CD14-positive monocyte (primary cell): ENCODE measurements at places on chromosomes 12 and 14. TPM values are rescaled to one million over a fixed set of nuclear protein-coding genes. Genes with fewer than 3 reads are reported as not detected.

GRCh38 chr12:93127582-93128331, 198.7 kb upstream of the EEA1 start:
- peak; percentile 83 for DNase-seq

Gene RTN1
- polyA plus RNA-seq: 50.8 and 55.0 TPM in 2 replicates

- no peak for DNase-seq
These were observed 27.8 kb upstream of the BCDIN3D start for GRCh38 chr12:49870501-49871262.

GRCh38 chr12:117034249-117034648, 65.0 kb downstream of the TESC start:
- DNase-seq: no peak

- DNase-seq: peak; percentile 55
These were observed 375.0 kb downstream of the DPF3 start for GRCh38 chr14:72518809-72519377.

DNA sequence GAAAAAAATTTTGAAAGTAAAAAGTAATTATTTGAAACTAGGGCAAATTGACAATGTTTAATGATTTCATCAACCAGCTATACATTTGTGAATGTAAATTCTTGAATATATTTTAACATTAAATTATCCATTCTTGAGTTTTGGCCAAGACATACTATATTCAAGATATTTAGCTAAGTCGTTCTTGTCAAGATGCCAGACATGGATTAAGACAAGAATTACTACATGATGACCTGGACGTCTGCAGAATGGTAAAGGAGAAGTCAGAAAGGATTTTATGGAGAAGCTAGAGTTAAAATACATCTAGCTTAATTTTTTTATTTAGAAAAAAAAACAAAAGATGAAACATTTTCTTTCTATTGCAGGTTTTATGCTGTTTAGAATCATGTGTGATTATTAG, 255.8 kb downstream of the TMTC2 start:
- DNase-seq: no peak

- DNase-seq: no peak
These were observed 74.3 kb downstream of the ERGIC2 start for GRCh38 chr12:29306682-29307081.

DNA sequence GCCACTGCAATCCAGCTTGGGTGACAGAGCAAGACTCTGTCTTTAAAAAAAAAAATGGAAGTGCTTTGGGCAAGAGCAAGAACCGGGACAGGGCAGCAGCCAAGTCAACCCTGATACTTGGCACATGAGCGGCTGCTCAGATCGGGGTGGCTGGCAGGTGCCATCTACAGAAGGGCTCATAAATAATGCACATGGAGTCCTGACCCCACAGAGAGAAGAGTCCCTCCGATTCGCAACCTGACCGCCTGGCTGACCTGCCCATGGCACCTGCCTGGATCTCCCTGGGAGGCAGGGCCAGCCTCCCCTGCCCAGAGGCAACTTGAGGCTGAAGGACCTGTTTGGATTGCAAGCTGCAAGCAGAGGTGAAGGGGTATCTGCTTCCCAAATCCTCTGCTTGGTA, 9.6 kb upstream of the TMEM120B start:
- no peak for DNase-seq

Gene LMO3
- polyA plus RNA-seq: not detected

Gene E2F7
- polyA plus RNA-seq: not detected

Gene A2M
- polyA plus RNA-seq: not detected

Gene TAS2R10
- polyA plus RNA-seq: not detected

GRCh38 chr12:88298761-88299242, 156.7 kb downstream of the TMTC3 start:
- DNase-seq: no peak

GRCh38 chr14:25049568-25050268, at the start of gene STXBP6:
TSS of gene STXBP6 (minus strand) at chr14:25050147. CDS start at chr14:24974818, 75,329 bp downstream.
- DNase-seq: peak; percentile 32

Gene RPGRIP1
- polyA plus RNA-seq: 5.1 and 10.4 TPM in 2 replicates

Gene ESPL1
- polyA plus RNA-seq: 0.52 and 0.79 TPM in 2 replicates

Gene TMPRSS12
- not detected in 2 replicates for polyA plus RNA-seq

Gene LYZ
- 46,644 TPM for polyA plus RNA-seq

DNA sequence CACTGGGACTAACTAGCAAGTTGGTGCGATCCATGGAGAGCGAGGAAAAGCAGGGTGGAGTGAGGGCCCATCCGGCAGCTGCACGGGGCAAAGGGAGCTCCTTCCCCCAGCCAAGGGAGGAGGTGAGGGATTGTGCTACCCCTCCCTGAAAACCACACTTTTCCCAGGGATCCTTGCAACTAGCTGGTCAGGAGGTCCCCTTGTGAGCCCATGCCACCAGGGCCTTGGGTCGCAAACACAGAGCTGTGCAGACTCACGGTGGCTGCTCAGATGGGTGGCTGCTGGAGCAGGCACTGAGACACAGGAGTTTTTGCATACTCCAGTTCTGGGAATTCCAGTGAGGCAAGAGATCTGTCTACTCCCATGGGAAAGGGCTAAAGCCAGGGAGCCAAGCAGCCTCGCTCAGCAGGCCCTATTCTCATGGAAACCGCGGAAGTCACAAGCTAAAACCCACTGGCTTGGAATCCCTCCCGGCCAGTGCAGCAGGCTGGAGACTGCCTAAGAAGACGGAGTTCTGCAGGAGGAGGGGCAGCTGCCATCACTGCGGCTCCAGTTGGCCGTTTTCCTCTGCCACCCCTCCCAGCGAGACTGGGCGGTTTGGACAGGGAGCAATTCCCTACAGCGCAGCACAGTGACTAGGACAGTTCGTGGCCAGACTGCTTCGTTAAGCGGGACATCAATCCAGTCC, 10.9 kb upstream of the ZNF705A start:
- no peak for DNase-seq

DNA sequence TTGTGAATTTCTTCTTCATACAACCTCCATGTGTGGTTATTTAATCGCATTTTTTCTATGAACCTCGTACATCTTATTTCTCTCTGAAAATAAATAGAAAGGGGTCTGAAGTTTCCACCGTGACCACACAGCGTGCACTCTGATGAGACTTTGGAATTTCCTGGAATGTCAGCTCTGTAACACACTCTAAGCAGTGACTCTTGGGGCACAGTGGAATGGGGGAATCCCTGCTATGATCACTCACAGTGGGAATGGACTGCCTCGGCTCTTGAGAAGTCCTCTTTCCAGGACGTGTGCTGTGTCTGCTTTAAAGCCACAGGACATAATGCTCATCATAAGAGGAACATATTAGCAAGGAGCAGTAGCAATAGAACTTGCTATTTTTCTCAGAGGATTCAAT, 416.2 kb downstream of the EGLN3 start:
- DNase-seq: no peak

Gene LIN52
- 2.2 and 2.9 TPM in 2 replicates for polyA plus RNA-seq

DNA sequence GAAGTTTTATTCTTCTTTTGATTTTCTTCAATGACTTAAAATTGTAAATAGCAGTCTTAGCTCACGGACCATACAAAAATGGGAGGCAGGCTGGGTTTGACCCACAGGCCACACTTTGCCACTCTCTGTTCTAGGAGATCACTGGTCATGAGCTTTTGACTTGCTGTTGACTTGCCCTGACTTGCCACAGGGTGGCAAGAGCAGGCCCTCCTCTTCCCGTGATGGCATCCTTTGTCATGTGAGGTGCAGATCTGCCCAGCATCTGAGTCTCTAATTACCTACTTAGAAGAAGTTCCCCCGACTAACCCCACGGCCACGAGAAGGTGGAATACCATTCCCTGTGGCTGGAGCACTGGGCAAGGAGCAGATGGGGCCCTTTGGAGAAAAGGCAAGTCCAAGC, 81.0 kb upstream of the SCAF11 start:
- no peak for DNase-seq

DNA sequence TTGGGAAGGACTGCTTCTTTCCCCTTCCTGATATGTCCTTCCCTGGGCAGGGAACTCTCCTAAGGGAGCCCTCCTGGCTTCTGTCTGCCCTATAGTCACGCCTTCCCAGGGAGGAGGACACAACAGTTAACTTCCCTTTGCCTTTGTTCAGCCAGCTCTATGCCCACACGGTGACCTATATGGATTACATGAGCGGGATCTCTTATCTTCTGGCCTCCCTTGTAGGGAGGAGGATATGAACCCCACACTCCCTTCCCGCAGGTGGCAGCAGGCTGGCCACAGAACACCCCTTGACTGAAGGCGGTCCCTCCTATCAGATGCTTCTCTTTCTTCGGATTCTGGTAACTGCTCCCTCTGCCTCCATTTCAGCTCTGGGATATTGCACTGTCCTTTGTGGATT, 135.6 kb upstream of the MAX start:
- DNase-seq: no peak

GRCh38 chr12:15801770-15802744, 12.9 kb upstream of the EPS8 start:
- no peak for DNase-seq

DNA sequence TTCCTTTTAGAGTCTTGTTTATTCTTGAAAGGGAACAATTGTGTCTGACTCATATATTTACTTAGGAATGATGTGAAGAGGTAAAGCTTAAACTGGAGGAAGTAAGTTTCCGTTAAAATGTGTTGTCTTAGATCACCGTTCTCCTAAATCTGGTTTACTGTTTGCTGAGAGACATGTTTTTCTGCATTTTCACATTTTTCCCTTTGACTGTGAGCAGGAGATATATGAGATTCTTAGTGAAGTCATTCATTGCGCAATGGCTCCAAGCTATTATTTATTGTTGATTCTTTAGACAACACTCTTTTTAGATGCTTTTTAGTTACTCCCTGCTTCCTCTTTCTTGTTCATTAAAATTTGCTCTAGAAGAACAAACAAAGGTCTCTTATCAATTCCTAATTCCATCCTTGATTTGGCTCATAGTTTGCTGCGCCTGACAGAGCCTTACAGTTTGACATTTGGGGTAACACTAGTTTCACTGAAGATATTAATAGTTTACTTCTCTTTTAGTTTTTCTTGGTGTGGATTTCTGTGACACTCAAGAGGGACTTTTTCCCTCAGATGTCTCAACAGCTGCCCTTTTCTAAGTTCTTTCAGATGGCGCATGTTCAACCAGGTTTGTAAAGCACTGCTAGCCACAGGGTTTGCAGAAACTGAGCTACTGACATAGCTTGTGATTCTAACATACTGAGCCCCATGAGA, 11.4 kb downstream of the CLECL1 start:
- DNase-seq: peak; percentile 47

Gene ACOT6
- polyA plus RNA-seq: not detected

DNA sequence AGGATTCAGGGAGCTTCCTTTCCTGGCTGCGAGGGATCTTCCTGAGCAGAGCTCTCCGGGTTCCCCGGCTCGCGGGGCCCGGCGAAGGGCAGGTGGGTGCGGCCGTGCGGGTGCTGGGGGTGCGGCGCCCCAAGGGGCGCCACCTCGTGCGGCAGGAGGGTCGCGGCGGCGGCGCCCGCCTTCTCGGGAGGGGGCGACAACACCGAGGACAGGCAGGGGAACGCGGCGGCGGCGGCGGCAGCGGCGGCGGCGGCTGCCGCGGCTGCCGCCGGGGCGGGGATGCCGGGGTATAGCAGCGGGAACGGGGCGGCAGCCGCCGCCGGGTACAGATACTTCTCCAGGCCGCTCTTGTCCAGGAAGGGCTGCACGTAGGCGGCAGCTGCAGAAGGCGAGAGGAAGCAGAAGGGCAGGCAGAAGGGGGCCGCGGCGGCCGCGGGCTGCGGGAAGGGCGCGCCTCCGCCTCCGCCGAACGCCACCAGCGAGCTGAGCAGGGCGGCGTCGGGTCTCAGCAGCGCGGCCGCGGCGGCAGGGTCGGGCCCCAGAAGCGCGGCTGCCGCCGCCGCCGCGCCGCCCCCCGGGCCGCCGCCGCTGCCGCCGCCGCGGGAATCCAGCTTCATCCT, 2.7 kb downstream of the BHLHE41 start:
- DNase-seq: peak; percentile 53

GRCh38 chr12:48194799-48195201, 8.3 kb downstream of the OR10AD1 start:
- no peak for DNase-seq

- DNase-seq: no peak
These were observed 94.1 kb downstream of the FBXL14 start for GRCh38 chr12:1500095-1500801.

DNA sequence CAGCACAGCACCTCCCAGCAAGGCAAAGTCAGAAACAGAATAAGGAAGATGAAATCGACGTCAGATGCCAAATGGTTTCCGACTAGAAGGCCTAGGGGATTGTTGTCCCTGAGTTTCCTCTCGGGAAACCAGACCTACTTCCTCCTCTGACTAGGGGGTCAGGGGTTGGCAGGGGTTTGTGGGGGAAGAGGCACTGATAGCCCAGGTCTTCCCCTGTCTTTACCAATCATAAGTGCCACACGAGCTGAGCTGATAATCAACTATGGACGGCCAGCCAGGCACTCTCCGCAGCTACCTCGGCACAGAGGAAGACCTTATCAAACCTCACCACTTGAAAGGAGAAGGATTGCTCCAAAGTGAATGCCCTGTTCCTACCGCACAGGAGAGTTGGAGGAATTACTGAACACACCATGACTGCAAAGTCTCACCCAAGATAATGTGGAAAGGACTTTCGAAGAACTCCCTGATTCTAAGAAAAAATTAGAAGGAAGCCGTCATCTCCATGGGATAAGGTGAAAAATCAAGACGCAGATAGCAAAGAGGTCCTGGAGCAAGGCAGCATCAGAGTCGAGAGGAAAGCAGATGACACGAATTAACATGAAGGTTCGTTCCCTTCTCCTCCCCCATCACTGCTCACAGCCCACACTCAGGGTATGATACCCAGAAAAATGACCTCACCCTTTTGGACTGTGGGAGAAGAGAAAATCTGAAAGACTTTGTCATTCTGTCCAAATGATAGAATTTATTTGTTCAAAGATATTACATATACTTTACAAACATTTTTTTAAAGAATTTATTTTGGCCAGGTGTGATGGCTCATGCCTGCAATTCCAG, 77.7 kb upstream of the MED13L start:
- DNase-seq: no peak

Gene ARG2
- 0.33 TPM for polyA plus RNA-seq

Gene PAX9
- not detected in 2 replicates for polyA plus RNA-seq

Gene MBD6
- 47.7 and 53.1 TPM in 2 replicates for polyA plus RNA-seq

Gene CCDC175
- not detected for polyA plus RNA-seq

DNA sequence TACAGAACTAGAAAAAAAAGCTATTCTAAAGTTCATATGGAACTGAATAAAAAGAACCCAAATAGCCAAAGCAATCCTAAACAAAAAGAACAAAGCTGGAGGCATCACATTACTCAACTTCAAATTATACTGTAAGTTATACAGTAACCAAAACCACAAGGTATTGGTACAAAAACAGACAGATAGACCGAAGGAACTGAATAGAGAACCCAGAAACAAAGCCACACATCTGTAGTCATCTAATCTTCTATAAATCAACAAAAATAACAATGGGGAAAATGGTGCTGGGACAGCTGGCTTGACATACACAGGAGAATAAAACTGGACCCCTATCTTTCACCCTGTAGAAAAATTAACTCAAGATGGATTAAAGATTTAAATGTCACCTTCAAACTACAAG, 38.1 kb upstream of the CMKLR1 start:
- no peak for DNase-seq
